ENCODE measurements at places on chromosomes 16 and 17.

- DNase-seq = no peak
Measured at GRCh38 chr17:72656130-72656763, 436.2 kb downstream of the SLC39A11 start.

DNA sequence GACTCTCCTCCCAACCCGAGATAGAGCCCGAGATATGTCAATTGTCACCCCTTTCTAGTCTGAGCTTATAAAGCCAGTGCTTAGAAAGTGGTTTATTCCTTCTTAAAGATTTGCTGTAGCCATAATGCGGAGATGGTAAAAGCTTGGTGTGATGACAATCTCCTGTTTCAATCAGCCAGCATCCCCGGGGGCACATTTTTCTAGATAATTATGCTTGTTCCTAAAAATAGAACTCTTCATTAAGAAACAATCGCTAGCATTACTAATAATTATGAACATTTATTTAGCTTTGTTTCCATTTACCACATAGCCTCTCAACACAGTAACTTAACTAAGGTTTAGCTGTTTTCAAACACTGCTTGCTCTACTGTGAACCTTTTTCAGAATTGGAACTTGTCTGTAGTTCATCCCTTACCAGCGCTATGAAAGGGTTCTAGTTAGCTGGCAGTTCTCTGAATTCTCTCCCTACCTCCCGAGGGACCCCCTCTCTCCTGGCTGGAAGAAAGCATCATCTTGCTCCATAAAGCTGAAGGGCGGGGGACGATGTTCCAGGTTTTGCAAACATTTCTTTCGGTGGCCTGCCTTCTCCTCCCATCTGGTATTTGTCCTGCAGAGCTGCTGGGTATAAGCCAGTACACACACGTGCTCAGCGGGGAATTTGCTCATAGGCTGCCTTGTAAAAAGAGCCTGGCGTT, 922 bp upstream of the MRPL58 start:
- DNase-seq = no peak

GRCh38 chr16:31181102-31181830, 1.3 kb downstream of the FUS start:
- DNase-seq = no peak

- DNase-seq = no peak
Measured at GRCh38 chr17:34398990-34399389, 36.0 kb upstream of the CCL1 start.

DNA sequence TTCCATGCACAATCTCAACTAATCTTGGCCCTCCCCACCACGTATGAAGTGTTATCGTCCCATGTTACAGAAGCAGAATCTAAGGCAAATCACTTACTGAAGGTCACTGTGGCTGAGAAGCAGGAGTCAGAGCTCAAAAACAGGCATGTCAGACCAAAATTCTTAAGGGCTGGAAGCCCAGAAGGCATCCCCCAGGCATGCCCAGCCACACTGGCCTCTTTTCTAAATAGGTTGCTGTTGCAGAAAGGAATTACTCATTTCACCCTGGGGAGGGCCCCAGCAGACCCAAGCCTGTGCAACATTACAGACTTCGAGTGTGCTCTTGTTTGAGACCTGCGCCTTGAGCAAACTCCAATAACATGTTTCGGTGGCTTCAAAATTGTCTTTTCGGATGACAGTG, 194.1 kb downstream of the RBFOX1 start:
- no peak for DNase-seq

GRCh38 chr17:75481194-75482068, 25.0 kb downstream of the TMEM94 start:
- no peak for DNase-seq

DNA sequence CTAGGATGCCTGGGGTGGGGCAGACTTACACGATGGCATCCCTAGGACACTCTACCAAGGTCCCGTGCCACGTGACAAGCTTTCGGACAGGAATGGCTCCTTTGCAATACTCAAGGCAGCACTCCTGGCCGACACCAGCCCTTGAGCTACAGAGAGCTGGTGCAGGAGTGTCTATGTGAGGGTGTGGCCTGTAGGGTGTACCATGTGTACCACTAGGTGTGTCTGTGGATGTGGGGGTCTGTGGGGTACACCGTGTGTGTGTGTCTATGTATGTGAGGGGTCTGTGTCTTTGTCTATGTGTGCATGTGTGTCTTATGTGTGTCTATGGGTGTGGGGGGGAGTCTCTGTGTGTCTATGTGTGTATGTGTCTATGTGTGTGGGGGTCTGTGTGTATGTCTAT, 1.9 kb upstream of the TLE7 start:
- DNase-seq = no peak

- no peak for DNase-seq
Measured at GRCh38 chr16:9929313-9929712, 252.9 kb downstream of the GRIN2A start.

GRCh38 chr17:4199818-4200402, 56.9 kb downstream of the CYB5D2 start:
- DNase-seq = no peak

DNA sequence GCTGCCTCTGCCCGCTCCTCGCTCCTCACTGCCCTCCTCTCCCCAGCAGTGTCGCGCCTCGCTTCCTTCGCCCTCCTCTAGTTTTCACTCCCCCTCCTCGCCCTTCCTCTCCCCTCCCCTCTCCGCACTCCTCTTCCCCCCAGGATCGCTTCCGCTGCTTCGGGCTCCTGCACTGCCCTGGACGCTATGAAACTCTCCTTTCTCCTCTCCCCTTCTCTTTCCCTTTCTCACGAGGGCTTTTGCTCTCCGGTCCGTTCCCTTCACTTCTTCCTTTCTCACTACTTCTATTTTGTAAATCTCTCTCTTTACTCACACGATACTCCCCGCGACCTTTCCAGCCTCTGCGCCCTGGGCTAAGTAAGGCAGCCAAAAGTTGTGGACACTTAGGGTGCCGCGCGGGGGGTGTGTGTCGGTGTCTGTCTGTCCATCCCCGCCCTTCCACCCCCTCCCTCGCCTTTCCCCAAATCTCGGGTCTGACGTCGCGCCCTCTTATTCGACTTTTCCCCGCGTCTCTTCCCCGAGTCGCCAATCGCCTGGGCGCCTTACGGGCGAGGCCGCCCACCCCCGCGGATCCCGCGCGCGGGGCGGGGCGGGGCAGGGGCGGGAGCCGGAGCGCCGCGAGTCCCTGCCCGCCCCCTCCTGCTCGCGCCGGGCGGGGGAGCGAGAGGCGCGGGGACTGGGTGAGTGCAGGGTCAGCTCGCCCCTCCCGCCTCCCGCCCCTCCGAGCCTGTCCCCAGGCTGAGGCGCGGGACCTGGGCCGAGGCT, at the start of gene IRX3:
Gene IRX3, minus strand, starts transcription at position 422 of the 765 bp plus-strand sequence. CDS start 737 bp downstream, outside the sequence.
- DNase-seq = no peak

GRCh38 chr17:2244545-2245525, 58.8 kb downstream of the SMG6 start:
- peak; percentile 80 for DNase-seq

- no peak for DNase-seq
Measured at GRCh38 chr17:78924481-78925151, 571 bp downstream of the TIMP2 start.

GRCh38 chr16:54444851-54445458, 158.4 kb upstream of the IRX3 start:
- DNase-seq = no peak

GRCh38 chr17:81694810-81695209, 8.4 kb upstream of the MRPL12 start:
- DNase-seq = no peak

DNA sequence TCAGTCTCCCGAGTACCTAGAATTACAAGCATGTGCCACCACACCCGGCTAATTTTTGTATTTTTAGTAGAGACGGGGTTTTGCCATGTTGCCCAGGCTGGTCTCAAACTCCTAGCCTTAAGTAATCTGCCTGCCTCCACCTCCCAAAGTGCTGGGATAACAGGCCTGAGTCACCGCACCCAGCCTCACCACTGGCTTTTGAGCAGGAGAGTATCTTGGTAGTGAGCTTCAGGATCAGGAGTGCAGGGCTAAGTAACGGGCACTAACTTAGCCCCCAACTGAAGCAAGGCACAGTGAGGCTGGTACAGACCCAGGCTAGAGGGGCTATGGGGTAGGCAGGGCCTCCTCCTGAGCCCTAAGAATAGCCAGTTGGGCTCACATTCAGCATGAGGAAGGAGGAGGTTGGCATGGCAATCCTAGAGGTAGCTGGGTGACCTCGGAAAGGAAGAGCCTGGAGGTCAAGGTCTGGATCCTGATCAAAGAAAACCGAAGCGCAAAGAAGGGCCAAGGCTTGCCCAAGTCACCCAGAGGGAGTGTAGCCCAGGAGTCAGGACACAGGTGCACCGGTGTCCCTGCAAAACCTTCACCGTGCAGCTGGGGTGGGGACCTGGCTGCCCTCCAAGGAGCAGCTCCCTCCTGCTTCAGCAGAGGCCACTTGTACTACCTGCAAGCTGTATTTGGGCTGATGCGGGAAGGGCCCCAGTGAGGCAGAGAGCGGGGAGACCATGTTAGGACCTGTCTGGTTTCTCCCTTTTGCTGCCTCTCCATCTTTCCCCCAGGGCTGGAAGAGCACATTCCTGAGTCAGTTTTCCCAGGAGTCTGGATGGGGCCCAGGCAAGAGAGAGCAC, 1.3 kb upstream of the ADGRG5 start:
- no peak for DNase-seq
